AG20443 (cell line): ENCODE measurements at places on chromosomes 12 and 14.

DNA sequence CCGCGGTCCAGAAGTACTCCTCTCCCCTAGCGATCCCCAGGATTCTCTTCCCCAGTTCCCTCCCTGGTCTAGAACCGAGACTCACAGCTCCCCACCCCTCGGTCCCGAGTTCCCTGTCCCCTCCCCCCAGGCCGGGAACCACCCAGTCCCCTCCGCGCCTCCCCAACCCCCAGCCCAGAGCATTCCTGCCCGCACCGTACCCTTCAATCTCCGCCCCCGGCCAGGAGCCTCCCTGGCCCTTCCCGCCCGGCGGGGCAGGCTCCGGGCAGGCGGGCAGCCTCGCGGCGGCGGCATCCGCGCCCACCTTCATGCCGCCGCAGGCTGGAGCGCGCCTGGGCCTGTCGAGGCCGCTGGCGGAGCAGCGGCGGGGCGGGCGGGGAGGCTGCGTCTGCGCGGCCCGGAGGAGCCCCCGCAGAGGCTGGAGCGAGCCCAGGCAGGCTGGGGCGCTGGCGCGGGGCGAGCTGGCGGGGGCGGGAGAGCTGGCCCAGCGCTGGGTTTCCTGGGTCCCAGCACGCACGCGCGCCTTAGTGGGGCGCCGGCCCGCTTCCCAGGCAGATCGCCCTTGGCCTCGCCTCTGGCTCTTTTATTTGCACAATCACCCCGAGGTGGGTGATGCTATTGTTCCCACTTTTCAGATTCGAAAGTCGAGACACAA, 22.2 kb upstream of the GPR132 start:
- DNase-seq = peak; percentile 80

DNA sequence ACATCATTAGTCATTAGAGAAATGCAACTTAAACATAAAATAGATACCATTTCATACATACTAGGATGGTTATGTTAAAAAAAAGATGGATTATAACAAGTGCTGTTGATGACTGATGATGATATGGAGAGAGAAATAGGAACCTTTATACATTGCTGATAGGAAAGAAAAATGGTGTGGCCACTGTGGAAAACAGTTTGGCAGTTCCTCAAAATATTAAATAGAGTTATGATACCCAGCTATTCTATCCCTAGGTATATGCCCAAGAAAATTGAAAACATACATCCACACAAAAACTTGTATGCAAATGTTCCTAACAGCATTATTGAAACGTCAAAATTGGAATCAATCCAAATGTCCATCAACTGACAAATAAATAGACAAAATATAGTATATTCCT, 170.1 kb downstream of the ADAMTS20 start:
- no peak for DNase-seq

- peak; percentile 55 for DNase-seq
Observed at GRCh38 chr14:50560931-50561285, 963 bp downstream of the ATL1 start.

DNA sequence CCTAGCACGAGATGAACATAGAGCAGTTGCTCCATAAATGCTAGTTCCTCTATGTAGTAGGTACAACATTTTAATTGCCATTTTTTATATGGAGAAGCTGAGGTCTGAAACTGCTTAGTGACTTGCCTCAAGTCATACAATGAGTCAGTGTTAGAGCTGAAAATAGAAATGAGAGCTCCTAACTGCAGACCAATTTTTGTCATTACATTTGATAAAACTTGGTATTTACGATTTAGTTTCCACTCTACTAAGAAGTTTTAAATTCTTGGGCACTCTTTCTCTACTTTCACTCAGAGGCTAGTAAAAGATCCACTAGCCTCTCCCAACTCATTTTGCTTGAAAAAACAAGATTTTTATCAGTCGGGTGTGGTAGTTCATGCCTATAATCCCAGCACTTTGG, 8.1 kb upstream of the TMED10 start:
- peak; percentile 44 for DNase-seq

DNA sequence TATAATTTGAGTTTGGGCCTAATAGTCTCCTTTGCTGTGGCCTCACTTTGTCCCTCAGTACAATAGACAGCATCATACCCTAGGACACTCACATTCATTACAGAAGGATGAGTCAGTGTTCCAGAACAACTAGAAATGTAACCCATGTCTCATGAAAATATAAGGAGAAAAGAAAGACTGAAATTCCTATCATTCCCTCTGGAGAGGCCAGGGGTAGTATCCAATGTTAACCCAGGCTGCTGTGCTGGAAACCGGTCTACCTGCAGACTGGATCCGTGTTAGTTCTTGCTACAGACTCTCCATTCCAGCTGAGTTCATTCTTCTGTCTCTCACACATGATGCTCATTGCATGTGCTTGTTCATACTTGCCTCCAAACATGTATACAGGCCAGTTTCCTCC, 75.8 kb upstream of the HOXC13 start:
- DNase-seq = peak; percentile 44

- DNase-seq = no peak
Observed at GRCh38 chr12:60180298-60180697, 584.5 kb downstream of the SLC16A7 start.

DNA sequence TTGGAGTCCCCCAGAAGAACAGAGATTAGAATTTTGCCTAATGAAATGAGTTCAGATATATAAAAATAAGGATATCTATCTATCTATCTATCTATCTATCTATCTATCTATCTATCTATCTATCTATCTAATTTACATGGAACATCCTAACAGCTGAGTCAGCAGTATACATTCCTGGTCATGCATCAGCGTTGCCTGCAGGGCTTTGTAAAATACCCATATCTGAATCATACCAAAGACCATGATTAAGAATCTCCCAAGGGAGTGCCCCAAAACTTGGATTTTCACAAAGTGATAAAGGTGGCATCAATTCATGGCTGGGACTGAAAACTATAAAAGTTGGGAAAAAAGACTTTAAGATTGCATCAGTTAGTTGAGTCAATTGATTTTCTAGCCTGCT, 32.7 kb upstream of the SYT10 start:
- DNase-seq = no peak

DNA sequence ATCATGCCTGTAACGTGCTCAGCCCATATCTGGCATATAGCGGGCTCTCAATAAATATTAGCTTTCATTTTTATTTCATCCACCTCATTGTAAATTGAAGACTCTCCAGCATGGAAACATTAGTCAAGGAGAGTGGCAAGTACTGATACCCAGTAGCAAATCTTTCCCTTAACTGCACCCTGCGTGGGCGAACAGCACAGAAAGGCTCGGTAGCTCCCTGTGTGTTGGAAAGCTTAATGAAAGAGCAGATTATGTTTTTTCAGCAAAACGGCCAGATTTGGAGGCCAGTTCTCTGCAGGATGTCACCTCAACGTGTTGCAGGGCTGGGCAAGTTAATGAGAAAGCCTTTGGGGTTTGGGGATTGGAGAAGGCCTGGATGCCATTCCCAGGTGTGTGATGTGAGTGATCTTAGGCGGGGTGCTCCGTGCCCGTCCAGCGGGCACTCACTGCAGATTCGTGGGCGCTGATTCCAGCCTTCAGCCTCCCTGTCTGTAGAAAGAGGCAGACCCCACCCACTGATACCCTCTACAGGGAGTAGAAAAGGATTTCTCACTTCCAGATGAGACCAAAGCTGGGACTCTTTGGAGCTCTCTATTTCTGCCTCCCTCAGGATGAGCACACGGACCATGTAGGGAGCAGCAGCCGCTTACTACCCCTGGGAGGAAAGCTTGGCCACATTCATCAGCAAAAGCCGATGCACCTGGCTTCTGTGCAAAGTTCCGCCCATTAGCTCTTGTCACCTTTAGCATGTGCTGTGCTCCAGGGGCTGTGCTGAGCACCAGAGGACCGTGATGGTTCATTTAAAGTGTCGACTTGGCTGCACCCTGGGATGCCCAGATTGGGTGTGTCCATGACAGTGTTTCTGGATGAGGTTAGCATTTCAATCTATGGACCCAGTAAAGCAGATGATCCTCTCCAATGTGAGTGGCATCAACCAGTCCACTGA, 29.1 kb downstream of the C14orf132 start:
- no peak for DNase-seq
